ENCODE measurements at places on chromosomes 1 and 21.

GRCh38 chr1:56255516-56256152 is 323.7 kb downstream of the PLPP3 start:
- DNase-seq, result peak; percentile 54

DNA sequence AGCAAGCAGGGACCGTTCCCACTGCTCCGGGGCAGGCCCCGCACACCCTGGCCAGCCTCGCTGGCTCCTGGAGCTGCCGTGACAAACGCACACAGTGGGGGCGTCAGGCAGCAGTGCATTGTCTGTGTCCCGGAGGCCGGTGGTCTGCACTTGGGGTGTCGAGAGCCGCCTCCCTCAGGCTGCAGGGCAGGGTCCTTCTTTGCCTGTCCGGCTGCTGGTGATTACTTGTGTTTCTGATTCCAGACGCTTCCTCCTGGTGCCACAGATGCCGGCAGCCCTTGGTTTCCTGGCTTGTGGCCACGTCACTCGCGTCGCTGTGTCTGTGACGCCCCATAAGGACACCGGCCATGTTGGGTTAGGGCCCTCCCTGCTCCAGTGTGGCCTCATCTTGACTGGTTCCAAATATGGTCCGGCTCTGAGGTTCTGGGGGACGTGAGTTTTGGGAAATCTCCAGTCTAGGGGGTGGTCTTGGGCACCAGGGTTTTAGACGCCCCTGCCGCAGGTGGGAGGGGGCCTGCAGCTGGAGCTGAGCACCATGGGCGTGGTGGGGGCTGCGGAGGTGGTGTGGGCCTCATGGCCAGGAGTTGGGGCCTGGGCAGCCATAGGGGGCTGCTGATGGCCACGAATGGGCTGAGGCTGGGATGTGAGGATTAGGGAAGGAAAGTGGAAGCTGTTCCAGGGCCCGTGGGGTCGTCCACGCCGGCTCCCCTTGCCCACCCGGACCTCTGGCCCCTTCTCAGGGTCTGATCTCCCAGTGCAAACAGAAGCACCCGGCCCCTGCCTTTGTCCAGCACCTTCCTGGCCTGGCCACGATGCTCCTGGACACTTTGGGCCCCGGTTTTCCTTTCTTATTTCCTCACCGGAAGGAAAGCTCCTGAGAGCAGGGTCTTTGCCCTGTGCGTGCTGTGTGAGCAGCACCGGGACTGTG is 41.0 kb downstream of the SLX9 start:
- DNase-seq, result no peak

- DNase-seq, result no peak
These were observed 4.6 kb downstream of the RPS27 start for GRCh38 chr1:153995202-153995601.

- DNase-seq, result peak; percentile 74
These were observed 20.2 kb downstream of the BTG2 start for GRCh38 chr1:203325418-203326091.

DNA sequence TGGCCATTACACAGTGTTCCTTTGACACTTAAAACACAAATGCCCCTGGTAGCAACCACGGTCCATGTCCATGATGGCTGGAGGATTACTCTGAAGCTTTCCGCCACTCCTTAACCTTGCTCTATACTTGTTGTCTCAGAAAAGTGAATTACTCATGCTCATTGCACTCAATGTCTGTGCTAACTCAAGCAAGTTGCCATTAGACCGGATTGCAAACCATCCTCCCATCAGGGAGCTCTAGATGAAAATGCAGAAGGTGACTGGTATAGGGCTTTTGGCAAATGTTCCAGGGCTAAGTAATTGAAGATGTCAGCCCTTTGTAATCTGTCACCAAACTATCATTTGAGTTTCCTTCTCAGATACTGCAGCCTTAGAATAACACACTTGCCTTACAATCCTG is 1288.3 kb upstream of the B3GALT2 start:
- no peak for DNase-seq

- no peak for DNase-seq
These were observed 99.8 kb downstream of the INTS7 start for GRCh38 chr1:211935448-211935970.

- DNase-seq, result no peak
These were observed 23.1 kb downstream of the RNF187 start for GRCh38 chr1:228510101-228510802.

DNA sequence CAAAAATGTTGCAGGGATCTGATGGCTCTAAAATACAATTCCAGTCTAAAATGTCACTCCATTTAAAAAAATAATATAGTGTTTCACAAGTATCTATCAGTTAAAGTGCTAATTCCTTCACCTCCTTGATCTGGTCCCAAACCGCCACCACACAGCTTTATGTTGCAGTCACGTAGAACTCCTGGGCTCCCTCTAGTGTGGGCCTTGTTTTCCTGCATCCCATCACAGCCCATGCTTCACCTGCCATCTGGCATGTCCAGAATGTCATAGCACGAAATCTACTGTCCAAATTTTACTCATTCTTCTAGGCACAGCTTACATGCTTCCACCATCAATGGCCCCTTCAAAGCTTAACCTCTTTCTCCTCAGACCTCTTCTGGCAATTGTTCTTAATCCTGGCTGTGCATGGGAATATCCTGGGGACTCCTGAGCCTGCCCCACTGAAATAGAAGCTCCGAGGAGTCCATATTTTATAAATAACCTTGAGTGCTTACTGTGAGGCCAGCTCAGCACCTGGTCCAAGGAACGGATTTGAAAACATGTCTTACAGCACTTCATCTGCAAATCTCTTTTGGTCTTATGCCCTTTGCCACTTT is 15.5 kb downstream of the FYB2 start:
- no peak for DNase-seq

- no peak for DNase-seq
These were observed 208.7 kb downstream of the HLX start for GRCh38 chr1:221087919-221088318.

- DNase-seq, result no peak
These were observed 839.0 kb downstream of the LRRIQ3 start for GRCh38 chr1:73359001-73359400.

DNA sequence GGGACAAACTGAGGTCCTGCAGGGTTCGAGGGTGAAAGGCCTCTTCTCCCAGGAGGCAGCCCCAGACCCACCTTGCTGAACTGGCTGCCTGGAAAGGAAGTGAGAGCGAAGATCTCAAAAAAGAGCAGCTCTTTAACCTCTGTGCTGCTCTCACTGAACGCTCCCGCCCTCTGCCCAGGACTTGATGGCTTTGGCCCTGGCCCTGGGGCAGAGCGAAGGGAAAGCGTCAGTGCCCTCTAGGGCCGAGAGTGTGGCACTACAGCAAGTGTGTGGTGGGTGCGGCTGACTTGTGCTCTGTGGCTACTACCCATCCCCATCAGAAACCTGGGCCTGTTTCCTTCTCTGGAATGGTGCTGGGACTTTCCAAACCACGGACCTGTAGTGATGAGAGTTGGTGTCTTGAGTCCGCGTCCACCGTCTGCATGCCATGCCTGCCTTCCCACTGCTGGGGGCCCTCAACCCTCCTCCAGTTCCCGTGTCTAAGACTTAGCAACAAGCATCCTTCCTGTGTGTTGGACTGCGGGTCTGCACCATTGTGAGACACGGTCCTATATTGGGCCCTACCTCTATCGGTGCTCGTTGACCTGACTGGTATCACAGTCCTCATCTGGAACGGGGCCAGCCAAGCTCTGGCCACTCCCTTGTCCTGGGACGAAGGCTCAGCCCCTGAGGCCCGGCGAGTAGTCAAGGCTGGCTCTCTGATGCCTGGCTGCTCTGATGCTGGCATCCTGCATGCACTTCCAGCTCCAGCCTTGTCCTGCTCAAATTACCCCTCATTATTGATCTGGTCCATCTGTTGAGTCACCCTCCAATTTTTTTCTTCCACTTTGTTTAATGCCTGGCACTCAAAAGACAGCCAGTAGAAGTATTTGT is 180.3 kb downstream of the DISC1 start:
- peak; percentile 73 for DNase-seq

DNA sequence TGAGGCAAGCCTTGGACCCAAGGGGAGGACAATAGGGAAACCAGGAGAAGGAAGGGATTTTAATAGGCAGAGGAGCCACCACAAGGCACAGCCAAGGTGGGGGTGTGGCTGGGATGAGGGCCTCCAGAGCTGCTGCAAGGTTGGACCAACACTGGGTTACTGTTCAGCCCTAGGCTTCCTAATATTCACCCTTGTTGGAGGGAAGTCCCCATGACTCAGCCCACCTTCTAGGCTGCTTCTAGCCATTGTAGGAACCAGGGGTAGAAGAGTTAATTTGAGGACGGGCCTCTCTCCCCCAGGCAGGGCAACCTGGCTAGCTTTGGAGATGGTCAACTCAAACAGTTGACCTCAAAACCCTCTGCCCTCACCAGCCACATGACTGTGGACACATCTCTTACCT is 59.5 kb downstream of the KCNN3 start:
- no peak for DNase-seq

DNA sequence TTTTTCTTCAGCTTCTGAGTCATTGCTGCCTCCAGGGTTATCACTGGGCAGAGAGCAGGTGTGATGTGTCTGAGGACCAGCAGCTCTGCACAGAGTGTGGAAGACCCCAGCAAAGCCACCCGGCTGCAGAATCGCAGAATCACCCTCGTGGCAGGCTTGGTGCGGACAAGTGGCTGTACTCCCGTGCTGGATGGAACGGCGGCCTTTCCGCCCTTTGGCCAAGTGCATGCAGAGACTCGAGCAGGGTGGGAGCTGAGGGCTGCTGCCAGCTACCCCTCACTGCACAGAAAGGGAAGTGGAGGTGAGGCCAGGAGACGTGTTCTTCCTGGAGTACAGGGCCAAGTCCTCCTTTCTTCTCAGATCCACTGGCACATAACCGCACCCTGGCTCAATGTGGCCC is 162.5 kb downstream of the PCBP3 start:
- no peak for DNase-seq

- no peak for DNase-seq
These were observed 119.9 kb upstream of the F3 start for GRCh38 chr1:94661431-94661932.

- DNase-seq, result no peak
These were observed 51.1 kb upstream of the TARDBP start for GRCh38 chr1:10961300-10961833.

GRCh38 chr1:168180148-168180524 is 1.4 kb downstream of the TIPRL start:
- no peak for DNase-seq

DNA sequence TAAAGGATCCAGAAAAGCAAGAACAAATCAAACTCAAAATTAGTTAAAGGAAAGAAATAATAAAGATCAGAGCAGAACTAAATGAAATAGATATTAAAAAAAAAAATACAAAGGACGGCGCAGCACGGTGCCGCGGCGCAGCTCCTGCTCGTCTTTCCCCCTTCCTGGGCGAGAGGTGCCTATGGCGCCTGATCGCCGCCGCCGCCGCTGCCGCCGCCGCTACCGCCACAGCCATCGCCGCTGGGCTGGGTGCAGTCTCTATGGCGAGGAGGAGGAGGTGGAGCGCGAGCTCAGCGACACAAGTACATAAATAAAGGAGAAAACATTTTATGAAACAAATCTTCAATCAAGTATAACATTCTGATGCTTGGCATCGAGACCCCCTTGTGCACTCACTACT is 77.6 kb upstream of the VANGL1 start:
- DNase-seq, result no peak

DNA sequence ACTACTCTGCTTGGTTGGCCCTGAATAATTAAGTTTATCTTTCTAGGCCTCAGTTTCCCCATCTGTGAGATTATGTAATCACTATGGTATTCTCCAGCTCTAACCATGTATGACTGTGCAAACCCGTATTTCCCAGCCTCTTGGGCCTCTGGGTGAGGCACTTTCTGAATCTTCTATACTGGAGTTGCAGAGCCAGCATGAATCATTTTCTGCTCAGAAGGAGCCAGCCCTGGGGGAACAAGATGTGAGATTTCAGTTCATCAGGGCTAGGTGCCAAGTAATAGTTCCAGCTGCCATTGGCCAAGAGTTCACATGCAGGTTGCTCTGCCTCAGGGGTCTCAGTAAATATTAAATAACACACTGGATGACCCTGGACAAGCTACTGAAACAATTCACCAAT is 47.7 kb upstream of the USP24 start:
- no peak for DNase-seq

GRCh38 chr1:56627019-56627635 is 18.0 kb upstream of the PRKAA2 start:
- DNase-seq, result no peak

GRCh38 chr1:44347280-44347679 is 7.8 kb downstream of the ERI3 start:
- no peak for DNase-seq

GRCh38 chr21:39111931-39112550 is 71.2 kb downstream of the PSMG1 start:
- DNase-seq, result no peak

- DNase-seq, result no peak
These were observed 166.2 kb upstream of the PLXNA2 start for GRCh38 chr1:208410409-208410808.

GRCh38 chr1:197736685-197737084 is 38.6 kb downstream of the DENND1B start:
- no peak for DNase-seq
